ENCODE measurements at places on chromosomes 6 and 20.

- no peak for DNase-seq
Measured at GRCh38 chr20:33362898-33363297, 38.4 kb downstream of the CDK5RAP1 start.

- DNase-seq = no peak
Measured at GRCh38 chr6:15364401-15365037, 118.7 kb downstream of the JARID2 start.

DNA sequence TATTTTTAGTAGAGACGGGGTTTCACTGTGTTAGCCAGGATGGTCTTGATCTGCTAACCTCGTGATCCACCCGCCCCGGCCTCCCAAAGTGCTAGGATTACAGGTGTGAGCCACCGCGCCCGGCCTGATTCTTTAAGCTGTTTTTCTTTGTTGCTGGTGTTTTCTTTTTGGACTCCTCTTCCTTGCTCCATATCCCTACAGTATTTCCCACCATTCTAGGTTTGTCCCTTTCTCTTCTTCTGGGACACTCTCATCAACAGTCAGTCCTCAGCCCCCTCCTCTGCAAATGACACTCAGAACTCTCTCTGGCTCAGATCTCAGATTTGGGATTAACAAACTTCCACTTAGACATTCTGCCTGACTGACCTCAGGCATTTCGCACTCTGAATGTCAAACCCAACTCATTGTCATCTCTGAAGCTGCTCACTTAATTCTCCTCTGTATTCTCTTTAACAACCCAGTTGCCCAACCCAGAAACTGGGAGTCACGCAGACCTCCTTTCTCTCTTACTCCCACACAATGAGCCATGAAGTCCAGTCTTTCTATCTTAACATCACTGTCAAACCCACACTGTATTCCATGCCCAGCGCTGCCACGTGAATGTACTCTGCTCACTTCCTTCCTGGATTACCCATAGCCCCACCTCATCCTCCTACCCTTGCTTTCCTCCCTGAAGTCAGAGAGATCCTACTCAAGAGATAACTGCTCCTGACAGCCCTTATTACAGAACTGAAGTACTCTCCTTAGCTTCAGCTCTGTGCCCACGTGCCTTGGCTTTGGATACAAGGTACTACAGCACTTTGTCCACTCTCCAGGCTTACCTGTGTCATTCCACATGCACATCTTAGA lies 2.6 kb downstream of the MPIG6B start:
- DNase-seq = no peak

DNA sequence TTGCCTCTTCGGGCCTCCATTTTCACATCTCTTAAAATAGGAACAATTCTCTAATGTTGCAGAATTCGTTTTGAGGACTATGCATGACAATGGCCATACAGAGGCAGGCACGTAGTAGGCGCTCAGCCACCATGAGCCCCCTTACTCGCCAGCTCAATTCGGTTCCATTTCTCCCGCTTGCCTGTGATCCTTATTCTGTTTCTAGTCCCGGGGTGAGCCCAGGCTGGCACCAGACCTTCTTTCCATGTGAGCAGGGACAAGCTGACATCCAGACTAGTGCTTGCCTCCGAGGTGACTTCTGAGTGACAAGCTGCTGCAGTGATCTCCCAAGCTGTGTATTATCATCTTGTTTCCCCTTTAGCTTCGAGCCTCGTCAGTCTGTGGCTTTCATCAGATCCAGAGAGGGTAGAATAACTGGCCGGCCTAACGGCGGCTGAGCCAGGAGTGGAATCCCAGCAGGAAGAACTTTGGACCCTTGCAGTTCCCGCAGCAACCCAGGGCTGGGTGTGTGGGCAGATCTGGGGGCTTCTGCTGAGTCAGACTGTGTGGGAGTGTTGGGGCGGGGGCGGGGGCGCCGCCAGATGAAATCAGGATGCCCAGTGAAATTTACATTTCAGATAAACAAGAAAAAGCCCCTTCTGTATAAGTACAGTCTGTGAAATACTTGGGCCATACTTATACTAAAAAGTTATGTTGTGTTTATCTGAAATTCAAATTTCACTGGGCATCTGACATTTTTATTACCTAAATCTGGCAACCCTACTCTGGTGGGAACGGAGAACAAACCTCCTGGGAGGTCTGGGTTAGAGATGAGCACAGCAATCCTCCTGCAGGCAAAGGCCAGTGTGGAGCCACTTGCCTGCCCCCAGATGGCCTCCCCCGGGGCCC lies 10.9 kb downstream of the BANF2 start:
- DNase-seq = no peak

DNA sequence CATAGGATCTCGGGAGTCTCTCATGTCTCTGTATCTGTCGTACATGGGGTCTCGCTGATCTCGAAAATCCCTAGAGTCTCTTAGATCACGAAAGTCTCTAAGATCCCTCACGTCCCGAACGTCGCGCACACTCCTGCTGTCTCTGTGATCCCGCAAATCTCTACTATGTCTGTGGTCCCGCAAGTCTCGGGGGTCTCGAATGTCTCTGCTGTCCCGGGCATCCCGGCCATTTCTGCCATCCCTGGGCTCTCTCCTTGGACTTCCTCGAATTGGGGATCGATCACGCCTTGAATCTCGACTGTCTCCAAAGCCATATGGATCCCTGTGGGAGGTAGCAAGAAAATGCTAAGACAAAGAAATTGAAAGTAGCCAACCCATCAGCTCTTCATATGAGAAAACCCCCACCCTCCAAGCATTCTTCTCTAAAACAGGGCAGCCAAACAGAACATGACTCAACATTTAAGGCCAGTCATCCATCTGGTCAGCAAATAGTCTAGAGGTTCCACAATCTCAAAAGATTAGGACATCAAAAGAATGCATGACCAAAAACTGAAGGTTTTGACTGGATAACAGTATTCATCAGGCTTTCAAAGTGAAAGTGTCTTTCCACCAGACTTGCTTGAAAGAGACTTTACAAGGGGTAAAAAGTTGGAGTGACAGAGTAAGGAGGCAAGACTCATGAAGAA lies 19.4 kb downstream of the NCOA5 start:
- no peak for DNase-seq

DNA sequence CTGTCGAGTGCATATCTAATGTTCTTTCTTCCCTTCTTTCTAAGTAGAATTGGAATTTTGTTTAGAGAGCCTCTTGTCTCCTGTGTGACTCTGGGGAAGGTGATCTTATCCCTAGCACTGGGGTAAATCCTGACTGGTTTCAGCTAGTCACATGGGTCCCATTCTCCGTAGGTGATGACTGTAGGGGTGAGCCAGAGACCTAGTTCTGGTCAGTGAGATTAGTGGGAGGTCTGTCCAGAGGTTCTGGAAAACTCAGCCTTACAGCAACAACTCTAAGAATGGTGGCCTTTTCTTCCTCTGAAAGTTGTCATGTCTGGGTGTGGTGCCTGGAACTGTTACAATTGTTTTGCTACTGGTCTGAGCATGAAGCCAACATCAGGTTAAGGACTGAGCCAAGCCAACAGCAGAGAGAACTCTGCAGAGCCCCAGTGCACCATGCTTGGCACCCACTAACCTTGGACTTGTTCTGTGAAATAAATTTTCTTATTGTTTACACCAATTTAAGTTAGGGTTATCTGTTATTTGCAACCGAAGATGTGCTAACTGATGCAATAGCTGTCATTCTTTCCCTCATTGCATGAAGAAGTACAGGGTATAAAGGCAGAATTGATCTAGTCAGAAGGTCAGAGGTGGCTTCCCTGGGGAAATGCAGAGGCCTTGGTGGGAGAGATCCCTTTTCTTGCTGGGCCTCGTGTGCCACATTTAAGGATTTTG lies 56.8 kb upstream of the TULP4 start:
- DNase-seq = no peak

- no peak for DNase-seq
Measured at GRCh38 chr6:14910692-14911547, 334.9 kb upstream of the JARID2 start.

DNA sequence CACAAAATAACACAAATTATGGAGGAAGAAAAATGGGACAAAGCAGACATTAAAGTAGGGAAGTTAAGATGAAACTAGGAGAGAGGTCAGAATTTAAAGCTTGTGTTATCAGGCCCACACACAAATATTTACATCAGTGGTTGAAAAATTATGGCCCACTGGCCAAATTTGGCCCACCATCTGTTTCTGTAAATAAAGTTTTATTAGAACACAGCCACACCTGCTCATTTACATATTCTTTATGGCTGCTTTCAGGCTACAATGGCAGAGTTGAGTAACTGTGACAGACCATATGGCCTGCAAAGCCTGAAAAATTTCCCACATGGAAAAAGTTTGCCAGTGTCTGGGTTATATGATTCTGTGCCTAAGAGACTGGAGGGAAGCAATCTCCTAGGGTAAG lies 49.0 kb downstream of the SLC22A23 start:
- DNase-seq = no peak

DNA sequence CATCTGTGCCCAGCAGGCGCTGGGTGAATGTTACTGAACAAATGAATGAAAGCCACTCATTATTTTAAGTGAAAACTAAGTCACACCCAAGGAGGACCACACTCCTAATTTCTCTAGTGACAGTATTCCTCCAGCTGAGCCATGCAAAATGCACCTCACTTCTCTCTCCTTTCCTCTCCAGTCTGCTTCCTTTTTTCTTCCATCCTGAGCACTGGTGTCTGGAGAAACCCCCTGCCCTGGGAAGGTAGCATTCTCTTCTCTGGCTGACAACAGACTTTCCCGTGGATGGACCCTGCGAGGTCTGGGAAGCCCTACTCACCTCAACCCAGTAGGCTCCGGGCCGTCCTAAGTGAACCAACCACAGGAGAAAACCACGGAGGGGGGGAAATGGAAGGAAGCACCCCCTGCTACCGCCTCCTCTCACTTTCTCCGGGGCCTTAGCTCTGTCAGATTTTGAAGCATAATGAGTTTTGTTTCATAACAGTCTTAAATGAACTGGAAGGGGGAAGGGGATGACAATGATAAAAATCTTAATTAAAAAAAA lies 22.6 kb downstream of the TRERF1 start:
- DNase-seq = no peak

- peak; percentile 22 for DNase-seq
Measured at GRCh38 chr6:31663961-31664789, 622 bp downstream of the GPANK1 start.

GRCh38 chr6:912871-913835 lies 220.2 kb upstream of the EXOC2 start:
- no peak for DNase-seq

DNA sequence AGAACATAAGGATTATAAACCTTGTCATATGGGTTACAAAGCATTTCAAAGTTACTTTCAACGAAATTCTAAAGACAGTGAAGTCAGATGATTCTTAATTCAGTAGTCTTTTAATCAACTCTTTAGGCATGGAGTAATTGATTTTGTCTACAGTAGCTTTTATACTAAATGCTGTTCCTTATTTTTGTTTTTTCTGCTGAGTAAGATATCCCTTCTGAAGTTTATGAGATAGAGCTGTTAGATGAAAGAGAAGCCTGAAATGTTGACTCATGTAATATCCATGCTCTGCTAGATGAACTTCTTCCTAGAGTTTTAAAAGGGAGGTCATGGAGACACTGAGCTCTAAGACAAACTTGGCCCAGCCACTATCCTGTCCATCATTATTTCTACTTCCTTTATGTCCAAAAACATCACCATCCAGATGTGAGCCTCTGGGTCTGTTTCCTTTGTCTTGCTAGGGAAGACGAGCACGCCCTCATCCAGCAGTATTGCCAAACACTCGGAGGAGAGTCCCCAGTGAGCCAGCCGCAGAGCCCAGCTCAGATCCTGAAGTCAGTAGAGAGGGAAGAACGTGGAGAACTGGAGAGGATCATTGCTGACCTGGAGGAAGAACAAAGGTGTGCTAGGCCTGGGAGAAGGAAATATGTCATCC lies 550.3 kb downstream of the UTRN start:
- DNase-seq = no peak

DNA sequence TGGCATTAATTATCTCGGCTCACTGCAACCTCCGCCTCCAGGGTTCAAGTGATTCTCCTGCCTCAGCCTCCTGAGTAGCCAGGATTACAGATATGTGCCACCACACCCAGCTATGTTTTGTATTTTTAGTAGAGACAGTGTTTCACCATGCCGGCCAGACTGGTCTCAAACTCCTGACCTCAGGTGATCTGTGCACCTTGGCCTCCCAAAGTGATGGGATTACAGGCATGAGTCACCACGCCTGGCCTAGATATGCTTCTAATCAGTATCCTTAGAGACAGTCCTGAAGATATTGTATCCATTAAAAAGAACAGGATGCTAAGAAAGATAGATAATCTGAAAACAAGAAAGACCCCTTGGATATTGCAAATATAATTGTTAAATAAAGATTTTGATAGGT lies 3.1 kb upstream of the IPCEF1 start:
- no peak for DNase-seq

DNA sequence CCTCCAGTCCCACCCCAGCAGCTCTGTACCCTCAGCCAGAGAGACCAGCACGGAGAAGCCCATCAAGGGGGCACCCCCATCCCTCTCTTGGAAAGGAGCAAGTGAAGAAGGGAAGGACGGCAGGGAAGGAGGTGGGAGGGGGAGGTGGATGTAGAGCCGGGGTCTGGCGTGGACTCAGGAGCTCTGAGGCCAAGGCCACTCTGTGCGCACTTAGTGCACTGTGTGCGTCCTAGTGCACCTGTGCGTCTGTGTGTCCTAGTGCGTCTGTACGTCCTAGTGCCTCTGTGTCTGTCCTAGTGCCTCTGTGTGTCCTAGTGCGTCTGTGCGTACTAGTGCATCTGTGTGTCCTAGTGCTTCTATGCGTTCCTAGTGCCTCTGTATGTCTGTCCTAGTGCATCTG lies 54.2 kb downstream of the DSTN start:
- no peak for DNase-seq

- peak; percentile 72 for DNase-seq
Measured at GRCh38 chr6:38413102-38413800, 226.5 kb downstream of the BTBD9 start.

DNA sequence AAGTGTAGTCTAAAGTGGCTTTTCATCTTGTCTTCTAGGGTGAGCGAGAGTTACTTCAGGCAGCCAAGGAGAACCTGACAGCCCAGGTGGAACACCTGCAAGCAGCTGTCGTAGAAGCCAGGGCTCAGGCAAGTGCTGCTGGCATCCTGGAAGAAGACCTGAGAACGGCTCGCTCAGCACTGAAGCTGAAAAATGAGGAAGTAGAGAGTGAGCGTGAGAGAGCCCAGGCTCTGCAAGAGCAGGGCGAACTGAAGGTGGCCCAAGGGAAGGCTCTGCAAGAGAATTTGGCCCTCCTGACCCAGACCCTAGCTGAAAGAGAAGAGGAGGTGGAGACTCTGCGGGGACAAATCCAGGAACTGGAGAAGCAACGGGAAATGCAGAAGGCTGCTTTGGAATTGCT lies 27.1 kb downstream of the C20orf173 start:
- DNase-seq = no peak

DNA sequence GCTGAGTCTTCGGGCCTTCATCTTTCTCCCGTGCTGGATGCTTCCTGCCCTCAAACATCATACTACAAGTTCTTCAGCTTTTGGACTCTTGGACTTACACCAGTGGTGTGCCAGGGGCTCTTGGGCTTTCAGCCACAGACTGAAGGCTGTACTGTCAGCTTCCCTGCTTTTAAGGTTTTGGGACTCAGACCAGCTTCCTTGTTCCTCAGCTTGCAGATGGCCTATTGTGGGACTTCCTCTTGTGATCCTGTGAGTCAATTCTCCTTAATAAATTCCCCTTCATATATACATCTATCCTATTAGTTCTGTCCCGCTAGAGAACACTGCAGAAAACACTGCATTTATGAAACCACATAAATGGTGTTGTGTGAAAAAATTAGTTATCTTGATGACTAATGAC lies 13.9 kb upstream of the BCLAF1 start:
- no peak for DNase-seq
